ENCODE measurements at places on chromosomes 13 and 19.
A peak's percentile ranks its signal among the peaks of the same experiment; 100 is the strongest.

DNA sequence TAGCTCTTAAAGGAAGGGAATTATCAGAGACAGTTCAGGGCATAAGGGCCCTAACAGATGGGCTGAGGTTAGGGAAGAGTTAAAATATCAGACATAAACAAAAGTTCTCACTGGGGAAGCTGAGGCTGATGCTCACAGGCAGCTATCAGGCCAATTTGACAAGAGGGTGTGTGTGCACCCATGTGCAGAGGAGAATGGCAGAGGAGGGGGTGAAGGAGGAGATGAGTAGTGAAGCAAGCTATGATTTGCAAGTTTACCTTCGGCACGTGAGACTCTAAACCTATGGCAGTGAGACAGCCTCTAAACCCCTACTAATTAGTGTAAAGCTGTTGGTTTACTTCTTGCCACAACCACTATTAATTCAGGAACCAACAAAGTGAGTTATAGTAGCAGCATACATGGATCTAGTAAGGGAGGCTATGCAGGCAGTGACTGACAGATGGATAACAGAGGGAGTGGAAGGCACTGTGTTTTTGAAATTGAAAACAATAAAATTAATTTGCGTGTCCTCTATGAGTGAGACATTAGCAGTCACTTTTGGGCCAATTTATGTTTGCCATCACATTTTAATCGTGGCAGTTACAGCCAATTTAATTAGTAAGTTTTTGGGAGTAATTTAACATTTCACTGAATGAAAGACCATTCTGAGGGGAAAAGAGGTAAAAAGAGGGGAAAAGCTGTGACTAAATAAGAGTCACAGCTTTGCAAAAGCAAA is 99.6 kb upstream of the HTR2A start:
- DNase-seq: no peak

DNA sequence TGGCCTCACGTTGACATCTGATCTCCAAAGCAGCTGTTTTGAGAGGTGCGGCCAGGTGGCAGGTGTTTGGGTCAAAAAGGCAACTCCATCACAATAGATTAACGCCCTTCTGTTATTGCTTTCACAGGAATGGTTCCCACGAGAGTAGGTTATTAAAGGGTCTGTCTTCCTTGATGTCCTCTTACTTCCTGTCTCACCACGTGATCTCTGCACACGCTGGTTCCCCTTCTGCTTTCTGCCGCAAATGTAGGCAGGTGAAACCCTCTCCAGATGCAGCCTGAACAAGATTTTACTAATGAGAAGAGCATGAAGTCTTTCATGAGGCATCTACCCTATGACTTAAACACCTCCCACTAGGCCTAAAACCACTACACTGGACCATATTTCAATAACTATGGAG is 22.8 kb upstream of the ZNF564 start:
- DNase-seq: no peak

DNA sequence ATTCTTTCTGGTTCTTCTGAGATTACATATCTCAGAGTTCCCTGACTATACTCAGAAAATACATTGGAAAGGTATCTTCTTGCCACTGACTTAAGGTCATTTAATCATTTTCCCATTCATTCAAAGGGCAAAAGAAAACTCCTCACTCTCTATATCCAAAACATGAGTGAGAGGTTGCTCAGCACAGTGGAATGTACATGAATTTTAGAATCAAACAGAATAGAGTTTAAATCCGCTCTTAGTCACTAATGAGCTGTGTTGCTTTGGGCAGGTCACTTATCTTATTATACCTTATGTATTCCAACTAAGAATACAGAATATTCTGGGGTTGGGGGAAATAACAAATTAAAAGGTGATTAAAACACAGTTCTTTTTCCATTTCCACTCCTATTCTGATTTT is 452.6 kb upstream of the KLF12 start:
- no peak for DNase-seq

DNA sequence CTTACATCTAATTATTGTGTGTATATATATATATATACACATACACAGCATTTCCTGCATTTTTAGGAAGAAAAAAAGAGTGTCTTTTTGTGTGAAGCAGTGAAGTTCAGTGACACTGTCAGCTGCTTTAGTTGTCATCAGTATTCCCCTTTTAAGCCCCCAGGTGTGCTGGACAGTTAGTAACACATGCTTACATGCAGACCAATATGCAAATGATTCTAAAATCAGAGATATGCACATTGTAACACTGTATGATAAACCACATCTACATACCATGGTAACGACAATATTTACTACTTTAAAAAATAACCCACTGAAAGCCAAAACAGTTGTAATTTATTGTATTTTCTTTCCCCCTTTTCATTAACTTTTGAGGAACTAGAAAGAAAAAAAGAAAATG is 16.8 kb downstream of the LHFPL6 start:
- no peak for DNase-seq

- DNase-seq: no peak
Measured at GRCh38 chr13:43434191-43434590, 352.6 kb downstream of the ENOX1 start.

- DNase-seq: no peak
Measured at GRCh38 chr13:96898646-96899254, 95.5 kb downstream of the OXGR1 start.

DNA sequence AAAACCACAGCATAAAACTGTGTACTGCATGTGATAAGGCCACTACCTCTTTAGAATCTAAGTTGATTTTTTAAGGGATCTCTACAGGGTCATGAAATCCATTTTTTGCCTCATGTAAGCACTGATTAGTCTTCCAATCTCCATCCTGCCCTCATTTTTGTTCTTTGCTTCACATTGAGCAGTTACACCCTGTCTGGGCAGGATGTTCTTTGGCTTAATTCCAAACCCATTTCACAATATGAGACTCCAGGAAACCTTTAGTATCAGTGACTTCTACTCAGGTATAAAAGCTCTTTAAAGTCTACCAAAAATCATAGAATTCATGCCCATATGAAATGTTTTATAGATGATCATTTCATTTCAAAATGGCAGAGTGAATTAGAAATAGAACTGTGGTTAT is 592.6 kb downstream of the TBC1D4 start:
- no peak for DNase-seq

DNA sequence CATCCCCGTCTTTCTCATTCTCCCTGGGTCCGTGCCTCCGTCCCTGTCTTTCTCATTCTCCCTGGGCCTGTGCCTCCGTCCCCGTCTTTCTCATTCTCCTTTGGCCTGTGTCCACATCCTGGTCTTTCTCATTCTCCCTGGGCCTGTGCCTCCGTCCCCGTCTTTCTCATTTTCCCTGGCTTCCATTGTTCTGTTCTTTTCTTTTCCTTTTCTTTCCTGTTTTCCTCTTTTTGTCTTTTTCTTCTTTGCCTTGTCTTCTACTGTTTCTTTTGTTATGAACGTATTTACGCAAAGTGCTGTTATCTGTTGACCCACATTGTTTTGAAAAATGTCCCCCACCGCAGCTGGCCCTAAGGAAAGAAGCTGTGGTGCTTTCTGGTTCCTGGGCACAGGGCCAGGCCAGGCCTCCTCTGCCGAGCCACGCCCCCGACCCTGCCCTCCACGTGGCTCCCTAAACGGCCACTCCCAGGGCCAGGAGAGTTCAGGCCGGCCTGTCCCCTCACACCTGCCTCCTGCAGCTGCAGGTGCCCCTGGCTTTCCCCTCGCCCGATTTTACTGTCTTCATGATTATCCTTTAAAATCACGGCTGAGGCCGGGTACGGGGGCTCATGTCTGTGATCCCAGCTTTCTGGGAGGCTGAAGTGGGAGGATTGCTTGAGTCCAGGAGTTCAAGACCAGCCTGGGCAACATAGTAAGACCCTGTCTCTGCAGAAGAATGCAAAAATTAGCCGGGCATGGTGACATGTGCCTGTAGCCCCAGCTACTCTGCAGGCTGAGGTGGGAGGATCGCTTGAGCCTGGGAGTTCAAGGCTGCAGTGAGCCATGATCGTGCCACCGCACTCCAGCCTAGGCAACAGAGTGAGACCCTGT is 14.0 kb upstream of the TMPRSS9 start:
- peak; percentile 22 for DNase-seq

DNA sequence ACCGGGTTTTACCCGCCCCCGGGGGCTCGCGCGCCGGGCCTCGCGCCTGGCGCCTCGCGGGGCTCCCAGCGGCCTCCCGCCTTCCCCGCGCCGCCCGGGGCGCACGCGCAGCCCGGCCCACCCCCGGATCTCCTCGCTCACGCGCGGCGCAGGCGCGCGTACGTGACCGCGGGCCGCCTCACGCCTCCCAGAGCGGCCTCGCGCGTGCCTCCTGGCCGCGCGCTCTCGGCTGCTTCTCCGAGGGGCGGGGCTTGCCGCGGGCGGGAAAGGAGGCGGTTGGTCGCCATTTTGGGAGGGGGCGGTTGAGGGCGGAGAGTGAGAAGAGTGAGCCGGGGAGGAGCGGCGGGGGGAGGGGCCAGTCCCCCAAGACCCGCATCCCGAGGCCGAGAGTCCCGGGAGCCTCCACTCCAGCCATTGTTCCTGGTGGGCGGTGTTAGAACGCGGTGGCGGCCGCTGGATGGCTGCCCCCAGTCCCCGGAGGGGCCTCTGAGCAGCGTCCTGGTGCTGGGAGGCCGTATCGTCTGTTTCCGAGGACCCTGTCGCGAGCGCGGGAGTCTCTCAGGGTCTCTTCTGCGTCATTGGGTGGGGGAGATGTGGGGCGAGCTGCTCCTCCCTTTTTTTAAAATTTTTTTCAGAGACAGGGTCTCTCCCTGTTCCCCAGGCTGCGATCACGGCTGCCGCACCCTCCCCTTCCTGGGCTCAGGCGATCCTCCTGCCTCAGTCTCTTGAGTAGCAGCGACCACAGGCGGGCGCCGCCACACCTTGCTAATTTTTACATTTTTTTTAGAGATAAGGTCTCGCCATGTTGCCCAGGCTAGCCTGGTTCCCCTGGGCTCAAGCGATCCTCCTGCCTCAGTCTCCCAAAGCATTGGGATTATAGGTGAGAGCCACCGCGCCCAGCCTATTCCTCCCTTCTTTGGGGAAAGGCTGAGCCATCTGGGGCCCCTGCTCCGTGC is at the start of gene ZNF541:
Gene ZNF541, minus strand, starts transcription at position 78 of the 956 bp plus-strand sequence. CDS start 17,292 bp downstream, outside the sequence.
- no peak for DNase-seq

DNA sequence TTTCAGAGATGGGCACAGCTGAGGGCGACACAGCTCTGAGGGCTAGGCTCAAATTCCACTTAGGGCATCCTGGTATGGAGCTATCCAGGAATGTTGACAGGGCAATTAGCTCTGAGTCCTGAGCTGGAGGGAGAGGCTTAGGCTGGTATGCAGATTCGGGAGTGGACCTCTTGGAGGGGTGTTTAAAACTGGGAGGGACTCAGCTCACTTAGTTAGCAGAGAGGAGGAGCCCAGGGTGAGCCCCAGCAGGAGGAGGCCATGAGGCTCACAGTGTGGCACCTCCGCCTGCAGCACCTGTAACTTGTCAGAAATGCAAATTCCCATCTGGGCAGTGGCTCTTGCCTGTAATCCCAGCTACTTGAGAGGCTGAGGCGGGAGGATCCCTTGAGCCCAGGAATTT is 10.2 kb upstream of the NOP53 start:
- no peak for DNase-seq

DNA sequence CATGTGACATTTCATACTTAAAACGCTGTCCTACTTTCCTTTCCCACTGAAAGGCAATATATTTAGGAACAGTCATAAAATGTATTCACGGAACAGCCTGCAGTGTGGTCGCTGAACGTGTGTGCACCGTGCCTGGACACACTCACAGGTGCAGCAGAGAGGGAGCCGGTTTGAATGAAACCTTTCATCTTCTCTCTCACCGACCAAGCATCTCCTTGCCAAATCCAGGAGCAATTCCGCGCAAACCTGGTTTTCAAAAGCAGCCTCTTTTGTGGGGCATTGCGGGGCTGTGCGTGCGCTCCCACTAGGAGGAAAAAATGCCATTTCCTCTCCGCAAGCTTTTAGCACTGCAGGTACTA is 1.0 kb downstream of the DCLK1 start:
- DNase-seq: no peak

- no peak for DNase-seq
Measured at GRCh38 chr13:36675213-36675536, 1.4 kb downstream of the SERTM1 start.

DNA sequence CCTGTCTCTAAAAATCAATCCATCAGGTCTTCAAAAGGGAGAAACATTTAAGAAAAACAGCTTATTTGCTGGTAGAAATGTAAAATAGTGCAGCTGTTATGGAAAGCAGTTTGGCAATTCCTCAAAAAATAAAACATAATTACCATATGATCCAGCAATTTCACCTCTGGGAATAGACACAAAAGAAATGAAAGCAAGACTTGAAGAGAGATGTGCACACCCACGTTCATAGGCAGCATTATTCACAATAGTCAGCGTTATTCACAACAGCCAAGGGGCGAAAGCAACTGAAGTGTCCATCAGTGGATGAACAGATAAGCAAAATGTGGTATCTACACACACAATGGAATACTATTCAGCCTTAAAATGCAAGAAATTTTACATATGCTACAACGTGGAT is 45.1 kb upstream of the DOCK9 start:
- DNase-seq: no peak

- peak; percentile 3 for DNase-seq
Measured at GRCh38 chr19:52786078-52786463, 520 bp downstream of the ZNF600 start.

- DNase-seq: peak; percentile 63
Measured at GRCh38 chr19:36169084-36169760, 17.0 kb upstream of the COX7A1 start.

DNA sequence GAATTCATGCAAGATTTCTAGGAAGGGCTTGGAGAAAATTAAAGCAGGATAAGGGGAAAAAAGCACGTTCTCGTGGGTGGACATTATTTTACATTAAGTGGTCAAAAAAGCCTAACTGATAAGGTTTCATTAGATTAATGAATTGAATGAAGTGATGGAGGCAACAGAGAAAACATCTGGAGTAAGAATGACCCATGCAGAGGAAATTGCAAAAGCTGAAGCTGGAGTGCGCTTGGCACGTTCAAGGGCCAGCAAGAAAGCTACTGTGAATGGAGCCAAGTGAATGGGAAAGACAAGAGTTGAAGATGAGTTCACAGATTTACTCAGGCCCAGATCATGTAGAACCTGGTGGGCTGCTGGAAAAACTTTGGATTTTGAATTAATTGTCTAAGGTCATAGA is 777.9 kb downstream of the DACH1 start:
- DNase-seq: no peak

- DNase-seq: no peak
Measured at GRCh38 chr19:2810141-2811091, 9.3 kb upstream of the ZNF554 start.

Data from lung microvascular endothelial cell (primary cell).